BJ (cell line): ENCODE measurements at places on chromosomes 7 and 10. TPM values are rescaled to one million over a fixed set of nuclear protein-coding genes. Genes with fewer than 3 reads are reported as not detected.

Gene ABCC2
- 0.23 and 0.25 TPM in 2 replicates for polyA plus RNA-seq

- DNase-seq: peak; percentile 90
Measured at GRCh38 chr10:3468919-3469638, 296.5 kb upstream of the PITRM1 start.

DNA sequence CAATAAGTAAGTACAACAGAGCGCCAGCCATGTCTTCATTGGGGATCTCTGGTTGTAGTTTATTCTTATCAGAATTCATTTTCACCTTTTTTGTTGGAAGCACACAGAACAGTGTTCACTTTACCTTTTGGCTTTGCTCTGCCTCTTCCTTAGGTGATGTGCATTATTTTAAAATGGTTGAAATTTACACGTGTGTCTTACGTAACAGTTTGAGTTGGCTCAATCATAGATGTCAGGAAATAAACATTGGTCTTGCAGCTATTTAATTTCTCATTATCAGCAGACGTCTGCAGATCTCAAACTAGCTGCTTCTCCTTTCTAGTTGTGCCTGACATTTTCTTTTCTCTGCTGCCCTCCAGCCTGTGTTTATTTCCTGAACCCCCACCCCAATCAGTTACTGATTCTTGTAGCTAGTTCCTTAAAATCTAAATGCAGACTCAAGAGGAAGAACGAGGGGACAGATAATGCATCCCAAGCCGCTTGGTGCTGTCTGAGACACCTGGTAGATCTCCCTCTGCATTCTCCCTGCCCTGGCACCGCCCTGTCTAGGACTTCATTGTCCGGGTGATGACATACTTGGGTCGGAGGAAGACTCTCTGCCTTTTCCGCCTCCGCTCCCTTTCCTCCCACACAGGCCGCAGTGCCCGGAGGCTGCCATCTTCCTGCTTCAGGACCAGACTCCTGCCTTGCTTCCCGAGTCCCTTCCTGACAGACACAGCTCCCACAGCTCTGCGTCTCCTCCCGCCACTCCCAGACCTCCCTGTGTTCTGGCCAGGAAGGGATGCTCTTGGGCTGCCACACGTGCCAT lies 108.2 kb downstream of the ANKRD61 start:
- DNase-seq: no peak

- no peak for DNase-seq
Measured at GRCh38 chr7:152872061-152872744, 112.7 kb downstream of the ACTR3B start.

- DNase-seq: no peak
Measured at GRCh38 chr10:89744026-89744425, 42.6 kb downstream of the KIF20B start.
